Stimulated activated CD8-positive, alpha-beta memory T cell treated with anti-CD3 and anti-CD28 coated beads, Interleukin-7, amount 100 ng/mL, for 1 hour (primary cell): ENCODE measurements at places on chromosomes 12 and 14.

DNA sequence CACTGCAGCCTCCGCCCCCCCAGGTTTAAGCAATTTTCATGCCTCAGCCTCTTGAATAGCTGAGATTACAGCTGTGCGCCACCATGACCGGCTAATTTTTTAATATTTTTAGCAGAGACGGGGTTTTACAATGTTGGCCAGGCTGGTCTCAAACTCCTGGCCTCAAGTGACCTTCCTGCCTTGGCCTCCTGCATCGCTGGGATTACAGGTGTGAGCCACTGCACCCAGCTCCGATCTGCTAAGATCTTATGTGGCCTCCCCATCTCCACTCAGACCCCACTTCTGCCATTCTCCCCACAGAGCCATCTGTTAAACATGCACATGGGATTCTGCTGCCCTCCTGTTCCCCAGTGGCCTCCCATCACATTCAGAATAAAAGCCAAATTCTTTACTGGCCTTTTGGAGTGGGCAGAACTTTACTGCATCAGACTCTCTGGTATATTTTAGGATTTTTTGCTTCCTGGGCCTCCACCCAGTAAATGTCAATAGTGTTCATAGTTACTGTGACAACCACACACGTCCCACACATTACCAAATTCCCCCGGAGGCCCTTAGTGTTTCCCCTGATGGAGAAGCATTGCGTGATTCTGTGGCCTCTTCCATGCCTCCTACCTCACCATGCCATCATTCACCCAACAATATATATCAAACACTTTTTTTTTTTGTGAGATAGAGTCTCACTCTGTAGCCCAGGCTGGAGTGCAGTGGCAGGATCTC lies 96.3 kb downstream of the PTPN11 start:
- DNase-seq: no peak

GRCh38 chr12:100398307-100398706 lies 41.4 kb downstream of the SLC17A8 start:
- no peak for DNase-seq

GRCh38 chr12:105476616-105477015 lies 146.1 kb downstream of the C12orf75 start:
- DNase-seq: no peak

DNA sequence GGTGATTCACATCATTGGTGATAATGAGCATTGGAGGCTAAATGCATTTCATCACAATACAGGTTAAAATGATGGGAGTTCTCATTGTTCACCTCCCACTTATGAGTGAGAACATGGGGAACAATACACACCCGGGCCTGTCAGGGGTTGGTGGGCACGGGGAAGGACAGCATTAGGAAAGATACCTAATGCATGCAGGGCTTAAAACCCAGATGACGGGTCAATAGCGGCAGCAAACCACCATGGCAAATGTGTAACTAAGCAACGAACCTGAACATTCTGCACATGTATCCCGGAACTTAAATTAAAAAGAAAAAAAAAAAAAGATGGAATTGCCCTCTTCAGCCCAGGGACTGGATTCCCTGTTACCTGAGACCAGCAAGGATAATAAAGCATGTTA lies 2.3 kb upstream of the LUM start:
- DNase-seq: no peak

GRCh38 chr12:109016978-109017377 lies 3.9 kb downstream of the SVOP start:
- DNase-seq: no peak

DNA sequence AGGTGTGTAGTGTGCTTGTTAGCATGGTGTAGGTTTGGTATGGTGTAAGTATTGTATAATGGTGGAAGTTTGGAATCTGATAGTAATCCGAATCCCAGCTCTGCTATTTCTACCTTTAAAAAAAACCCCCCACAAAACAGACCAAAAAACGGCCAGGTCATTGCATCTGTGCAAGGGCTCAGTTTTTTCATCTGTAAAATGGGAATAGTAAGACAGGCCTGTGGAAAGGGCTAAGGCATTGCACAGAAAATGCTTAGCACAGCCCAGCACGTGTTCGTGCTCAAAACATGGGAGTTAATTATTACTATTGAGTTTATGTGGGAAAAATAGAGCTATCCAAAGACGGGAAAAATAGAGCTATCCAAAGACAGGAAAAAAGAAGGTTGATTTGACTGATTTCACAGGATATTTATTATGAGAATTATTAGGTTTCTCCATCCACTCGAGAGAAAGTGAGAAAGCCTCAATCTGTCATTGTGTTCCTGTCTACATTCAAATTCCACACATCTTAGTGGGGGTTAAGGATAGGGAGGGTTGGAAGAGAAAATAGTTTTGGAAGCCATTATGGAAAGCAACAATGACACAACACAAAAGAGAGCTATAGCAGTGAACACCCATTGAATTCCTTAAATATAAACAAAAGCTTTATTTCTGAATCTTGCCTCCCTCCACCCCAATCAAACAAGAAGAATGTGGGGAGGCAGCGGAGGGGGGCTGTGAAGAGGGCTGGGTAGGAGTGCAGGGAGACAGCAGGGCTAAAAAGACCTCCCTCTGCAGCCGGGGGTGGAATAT lies 126.8 kb upstream of the MAX start:
- DNase-seq: no peak

- no peak for DNase-seq
Measured at GRCh38 chr12:67276421-67276820, 7.3 kb downstream of the CAND1 start.

GRCh38 chr14:95548328-95548929 lies 13.6 kb downstream of the GLRX5 start:
- DNase-seq: no peak

GRCh38 chr14:22885975-22886374 lies 3.0 kb downstream of the REM2 start:
- DNase-seq: no peak

GRCh38 chr12:99131751-99132199 lies 486.7 kb downstream of the APAF1 start:
- DNase-seq: no peak

GRCh38 chr14:55782166-55782565 lies 202.2 kb downstream of the KTN1 start:
- no peak for DNase-seq

DNA sequence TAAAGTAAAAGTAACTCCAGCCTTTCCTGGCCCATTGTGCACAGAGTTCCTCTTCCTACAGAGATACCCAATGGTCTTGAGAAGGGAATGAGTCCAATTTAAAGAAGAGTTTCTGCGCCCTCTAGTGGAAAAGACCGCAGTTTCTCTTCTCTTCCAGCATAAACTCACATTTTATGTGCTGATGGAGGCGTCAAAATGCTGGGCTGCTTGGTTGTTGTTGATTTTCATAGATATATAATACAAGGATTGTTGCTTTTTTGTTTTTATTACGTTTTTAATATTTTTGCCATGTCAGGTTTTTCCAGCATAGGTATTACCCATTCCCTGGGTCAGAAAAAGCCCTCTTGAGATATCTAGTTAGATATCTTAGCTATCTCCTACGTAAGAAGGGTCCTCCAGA lies 356.9 kb upstream of the STXBP6 start:
- DNase-seq: no peak

GRCh38 chr14:68978172-68978911 lies 760 bp downstream of the ACTN1 start:
- DNase-seq: no peak

- no peak for DNase-seq
Measured at GRCh38 chr14:31283153-31283552, 75.6 kb upstream of the HECTD1 start.

DNA sequence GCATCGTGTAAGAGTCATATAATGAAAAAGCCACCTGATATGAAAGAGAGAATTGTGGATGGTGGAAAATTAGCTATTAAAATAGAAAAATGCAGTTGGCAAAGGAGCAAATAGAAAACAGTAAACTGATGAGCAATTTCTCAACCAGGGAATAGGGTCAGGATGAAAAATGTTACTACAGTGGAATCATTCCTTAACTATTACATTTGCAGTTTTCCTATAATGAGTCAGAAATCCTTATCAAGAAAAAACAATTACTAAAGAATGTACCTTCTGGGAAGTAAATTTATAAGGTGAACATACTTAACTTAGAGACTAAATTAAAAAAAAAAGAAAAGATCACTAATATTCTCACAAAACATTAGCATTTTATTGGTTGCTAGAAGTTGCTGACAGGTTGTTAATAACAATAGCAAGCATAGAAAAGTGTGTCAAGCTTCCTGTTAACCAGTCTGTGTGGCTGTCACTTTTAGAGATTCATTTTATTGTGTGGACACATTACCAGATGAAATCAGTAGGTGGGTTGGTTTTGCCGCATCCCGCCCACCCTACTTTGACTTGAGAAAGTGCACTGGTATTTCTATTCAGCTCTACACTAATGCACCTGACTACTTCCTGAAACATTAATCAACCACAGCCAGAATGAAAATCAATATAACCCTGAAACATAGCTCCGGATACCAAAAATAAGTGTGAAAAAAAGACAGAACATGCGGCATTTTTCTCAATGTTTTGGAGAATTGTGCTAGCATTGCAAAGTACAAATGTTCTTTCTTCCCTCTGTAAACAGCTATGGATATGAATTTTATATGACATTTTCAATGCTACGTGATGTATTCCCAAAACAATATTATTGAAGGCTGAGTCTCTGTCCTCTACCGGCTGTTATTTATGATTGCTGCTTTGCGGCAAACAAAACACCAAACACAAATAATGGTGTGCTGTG lies 576.7 kb downstream of the SLC16A7 start:
- DNase-seq: no peak

- no peak for DNase-seq
Measured at GRCh38 chr14:64906022-64906421, 8.2 kb upstream of the CHURC1 start.

GRCh38 chr12:123445388-123446332 lies 9.2 kb upstream of the RILPL2 start:
- no peak for DNase-seq

DNA sequence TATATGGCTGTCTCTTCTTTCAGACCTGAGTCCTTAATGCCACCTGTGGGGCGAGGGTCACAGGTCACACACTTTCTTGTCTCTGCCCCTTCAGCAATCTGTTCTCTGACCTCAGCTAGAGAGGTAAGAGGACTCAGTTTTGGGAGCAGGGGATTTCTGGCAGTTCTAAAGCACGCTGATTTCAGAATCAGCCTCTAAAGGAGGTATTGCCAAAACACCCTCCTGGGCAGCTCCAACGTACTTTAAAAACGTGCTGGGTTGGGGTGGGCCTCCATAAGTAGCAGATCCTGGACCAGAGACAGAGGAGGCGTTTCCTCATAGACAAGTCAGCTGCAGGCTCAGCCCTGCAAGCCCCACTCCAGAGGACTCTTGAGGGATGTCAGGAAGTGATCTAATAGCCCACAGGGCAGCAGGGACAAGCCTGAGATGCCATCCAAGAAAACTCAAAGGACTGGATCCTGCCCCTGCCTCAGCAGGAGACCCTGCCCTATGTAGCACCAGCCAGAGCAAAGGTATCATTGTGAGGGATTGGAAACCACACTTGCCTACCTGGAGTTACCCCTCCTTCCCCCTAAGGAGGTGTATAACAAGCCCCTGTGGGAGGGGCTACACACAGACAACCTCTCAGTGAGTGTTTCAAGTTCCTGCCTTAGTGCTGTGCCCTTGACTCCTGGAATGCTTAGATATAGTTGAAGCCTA lies 8.5 kb downstream of the CTDSP2 start:
- DNase-seq: no peak

DNA sequence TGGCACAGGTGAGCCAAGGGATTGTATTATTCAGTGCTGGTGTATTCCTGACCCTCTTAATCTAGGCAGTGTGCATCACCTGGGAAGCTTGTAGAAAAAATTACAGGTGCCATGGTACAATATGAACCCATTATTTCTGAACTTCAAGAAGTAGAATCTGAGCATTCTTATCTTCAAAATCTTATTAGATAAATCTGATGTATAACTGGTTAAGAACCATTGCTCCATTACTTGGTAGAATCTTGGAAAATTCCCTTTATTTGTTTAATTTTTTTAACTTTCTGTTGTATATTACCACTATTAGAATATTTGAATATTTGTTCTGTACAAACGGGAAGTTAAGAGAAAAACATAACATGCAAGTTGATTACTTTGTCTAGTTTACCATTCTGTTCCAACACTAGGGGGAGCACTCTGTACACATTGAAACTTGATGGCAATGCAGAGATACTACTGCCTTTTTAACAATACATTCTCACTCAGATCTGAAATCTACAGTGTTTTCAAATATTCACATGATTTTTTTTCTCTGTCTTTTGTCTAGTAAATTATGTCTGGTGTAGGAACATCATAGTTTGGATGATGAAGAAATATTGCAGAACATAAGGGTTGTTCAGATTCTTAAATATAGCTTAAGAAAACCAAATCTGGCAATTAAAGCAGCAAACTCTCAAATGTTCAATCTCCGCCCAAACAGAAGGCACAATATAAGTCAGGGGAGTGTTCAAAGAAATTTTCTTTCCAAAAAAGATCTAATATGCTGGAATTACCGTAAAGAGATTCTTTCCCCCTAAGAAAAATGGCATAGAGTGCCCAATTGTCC lies 196.6 kb downstream of the PCNX1 start:
- no peak for DNase-seq

- no peak for DNase-seq
Measured at GRCh38 chr12:53999559-54000115, 324 bp upstream of the HOXC9 start.

- no peak for DNase-seq
Measured at GRCh38 chr12:46483572-46484395, 111.2 kb upstream of the SLC38A2 start.

- DNase-seq: no peak
Measured at GRCh38 chr14:59055439-59056045, 132.9 kb upstream of the DAAM1 start.

- DNase-seq: no peak
Measured at GRCh38 chr14:67068251-67068650, 121.0 kb upstream of the GARIN2 start.

DNA sequence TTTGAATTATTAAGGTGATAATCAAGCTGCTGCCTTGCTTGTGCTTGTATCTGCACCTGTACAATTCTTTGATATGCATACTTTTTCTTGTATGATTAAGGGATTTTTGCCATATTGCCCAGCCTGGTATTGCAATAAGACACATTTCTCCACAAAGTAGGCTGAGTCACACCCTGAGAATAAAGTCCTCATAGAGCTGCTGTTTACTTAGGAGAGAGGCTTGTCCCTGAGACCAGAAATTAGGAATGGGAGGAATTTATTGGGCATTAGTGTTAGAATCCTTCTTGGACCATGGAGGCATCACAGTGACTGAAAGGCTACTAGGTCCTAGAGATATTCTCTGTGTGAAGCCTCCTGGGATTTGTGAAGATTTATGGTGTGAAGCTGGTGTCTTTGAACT lies 506.8 kb upstream of the FBXO33 start:
- no peak for DNase-seq

DNA sequence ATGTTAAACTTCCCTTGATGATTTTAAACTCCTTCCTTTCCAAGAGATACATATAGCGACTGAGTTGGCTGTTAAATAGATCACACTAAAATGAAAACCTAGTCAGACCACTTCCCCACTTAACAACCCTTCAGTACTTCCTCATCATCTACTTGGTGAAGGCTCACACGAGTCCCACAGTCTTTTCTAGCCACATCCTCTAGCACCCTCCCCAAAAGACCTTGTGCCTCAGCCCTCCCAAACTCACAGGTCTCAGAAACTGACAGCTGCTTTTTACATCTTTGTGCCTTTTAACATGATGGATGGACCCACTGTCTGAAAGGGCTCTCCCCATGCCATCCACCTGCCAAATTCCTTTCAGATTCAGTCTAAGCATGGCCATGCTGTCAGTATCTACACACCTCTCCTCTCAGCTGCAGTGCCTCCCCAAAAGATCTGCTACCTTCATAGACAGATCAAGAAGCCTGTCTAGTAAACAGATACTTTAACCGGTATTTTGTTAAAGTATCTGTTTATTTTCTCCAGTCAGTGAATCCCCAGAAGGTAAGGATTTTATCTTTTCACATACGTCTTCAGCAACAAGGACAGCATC lies 65.1 kb upstream of the GPHB5 start:
- no peak for DNase-seq

GRCh38 chr12:131918311-131919050 lies 10.6 kb upstream of the PUS1 start:
- no peak for DNase-seq
